GM23248 (cell line): ENCODE measurements at places on chromosomes 1 and 21. TPM values are rescaled to one million over a fixed set of nuclear protein-coding genes. Genes with fewer than 3 reads are reported as not detected.

The TTC39A gene
- total RNA-seq, result not detected in 2 replicates

The SLC1A7 gene
- total RNA-seq, result 0.13 TPM in 1 of 2 replicates, not detected in the other

The CELF3 gene
- not detected in 2 replicates for total RNA-seq

GRCh38 chr1:4395158-4395557 is 259.3 kb upstream of the AJAP1 start:
- DNase-seq, result no peak

- DNase-seq, result no peak
Measured at GRCh38 chr21:44335266-44336059, 3.7 kb downstream of the CFAP410 start.

DNA sequence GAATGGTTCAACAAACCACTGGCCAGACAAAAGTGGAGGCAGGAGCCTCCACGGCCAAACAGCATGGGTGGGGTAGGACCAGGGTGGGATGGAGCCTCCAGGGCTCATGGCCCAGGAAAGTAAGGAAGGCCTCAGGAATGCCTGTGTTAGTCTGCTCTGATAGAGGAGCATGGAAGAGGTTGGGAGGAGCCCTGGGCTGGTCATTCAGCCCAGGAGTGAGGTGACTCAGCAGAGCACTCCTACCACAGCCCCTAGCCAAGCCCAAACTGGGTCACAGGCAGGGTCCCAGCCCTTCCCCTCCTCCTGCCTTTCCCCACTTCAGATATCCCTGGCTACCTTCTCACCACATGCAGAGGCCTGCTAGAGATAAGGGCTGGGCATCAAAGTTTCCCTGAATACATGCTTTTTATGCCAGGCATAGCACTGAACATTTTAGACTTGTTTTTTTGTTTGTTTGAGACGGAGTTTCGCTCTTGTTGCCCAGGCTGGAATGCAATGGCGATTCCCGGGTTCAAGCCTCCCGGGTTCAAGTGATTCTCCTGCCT is 3.1 kb upstream of the SHISA4 start:
- peak; percentile 78 for DNase-seq

DNA sequence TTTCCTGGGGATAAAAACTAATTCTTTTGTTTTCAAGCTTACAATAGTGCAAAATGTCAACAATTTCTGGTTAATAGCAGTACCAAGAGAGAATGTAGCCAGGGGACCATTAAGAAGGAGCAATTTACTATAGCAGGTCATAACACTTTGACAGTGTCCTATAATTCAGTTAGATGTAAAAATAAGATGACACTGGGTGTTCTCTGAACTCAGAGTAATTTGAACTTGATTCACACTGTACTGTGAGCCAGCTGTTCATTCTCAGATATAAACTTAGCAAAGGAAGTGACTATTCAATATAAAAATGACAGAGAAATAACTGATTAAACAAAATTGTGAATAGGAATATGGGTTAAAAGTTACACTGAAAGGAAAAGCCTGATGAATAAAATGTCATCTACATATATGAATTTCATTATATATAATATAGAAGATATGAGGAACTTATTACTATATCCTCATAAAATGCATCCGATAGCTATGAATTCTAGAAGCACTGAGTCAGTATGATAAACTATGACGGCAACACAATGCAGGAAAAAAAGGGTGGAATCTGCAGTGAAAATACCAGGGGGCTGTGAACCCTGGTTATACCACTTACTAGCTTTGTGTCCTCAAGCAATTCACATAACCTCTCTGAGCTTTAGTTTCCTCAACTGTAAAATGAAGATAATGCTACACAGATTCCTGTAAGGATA is 135.9 kb downstream of the ACBD6 start:
- DNase-seq, result peak; percentile 13

- DNase-seq, result no peak
Measured at GRCh38 chr1:221363039-221363438, 378.9 kb downstream of the DUSP10 start.

GRCh38 chr21:36347962-36348328 is 27.9 kb downstream of the MORC3 start:
- DNase-seq, result peak; percentile 61
